ENCODE measurements at places on chromosomes 6 and 20. TPM values are rescaled to one million over a fixed set of nuclear protein-coding genes. Genes with fewer than 3 reads are reported as not detected.

DNA sequence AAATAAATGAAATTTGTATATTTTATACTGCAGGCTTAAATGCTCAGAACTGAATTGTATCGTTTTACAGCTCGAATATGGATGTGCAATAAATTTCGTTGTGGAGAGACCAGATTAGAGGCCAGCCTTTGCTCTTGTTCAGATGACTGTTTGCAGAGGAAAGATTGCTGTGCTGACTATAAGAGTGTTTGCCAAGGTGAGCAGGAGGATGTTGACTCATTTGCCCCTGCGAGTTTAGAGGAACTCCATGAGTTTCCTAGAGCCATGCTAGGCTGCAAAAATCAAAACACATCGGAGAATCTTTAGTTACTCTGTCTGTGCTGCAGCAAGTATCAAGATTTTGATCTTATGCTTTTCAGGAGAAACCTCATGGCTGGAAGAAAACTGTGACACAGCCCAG is 15.4 kb downstream of the ENPP3 start:
- H3K27ac ChIP-seq: no peak overlapping the region
- H3K4me3 ChIP-seq: no peak overlapping the region

GRCh38 chr6:26537160-26537845 is 863 bp upstream of the HMGN4 start:
- H3K4me3 ChIP-seq: peak overlapping the region; percentile 97
- peaks cover 16% of the 10 kb centered on the region for H3K4me1 ChIP-seq
- peak; percentile 90 for DNase-seq
- H3K27me3 ChIP-seq: no peaks in the 10 kb centered on the region
- H3K36me3 ChIP-seq: peaks cover 7% of the 10 kb centered on the region

GRCh38 chr6:87671555-87672029 is 30.4 kb downstream of the AKIRIN2 start:
- H3K36me3 ChIP-seq: peaks cover 27% of the 10 kb centered on the region
- no peak overlapping the region for H3K4me3 ChIP-seq
- H3K4me1 ChIP-seq: no peaks in the 10 kb centered on the region
- no peaks in the 10 kb centered on the region for H3K27me3 ChIP-seq
- DNase-seq: no peak

DNA sequence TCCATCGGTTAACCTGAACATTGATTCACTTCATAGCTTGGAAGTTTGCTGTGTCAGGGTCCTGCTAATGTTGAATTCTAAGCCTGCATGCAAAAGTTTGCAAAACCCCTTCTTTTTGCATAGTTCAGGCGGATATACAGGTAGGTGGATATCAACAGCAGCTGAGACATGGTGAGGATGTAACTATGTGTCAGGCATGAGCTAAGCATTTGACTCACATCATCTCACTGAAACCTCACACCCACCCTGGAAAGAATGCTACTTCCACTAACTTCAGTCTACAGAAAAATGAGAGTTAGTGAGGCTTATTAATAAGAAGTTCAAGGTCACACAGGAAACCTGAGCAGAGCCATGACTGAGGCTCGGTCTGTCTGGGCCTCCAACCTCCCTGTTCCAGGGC is 276.9 kb downstream of the BMP7 start:
- no peaks in the 10 kb centered on the region for H3K36me3 ChIP-seq
- no peaks in the 10 kb centered on the region for H3K27me3 ChIP-seq
- no peak overlapping the region for H3K27ac ChIP-seq
- no peaks in the 10 kb centered on the region for H3K4me1 ChIP-seq
- DNase-seq: no peak
- H3K4me3 ChIP-seq: no peak overlapping the region

DNA sequence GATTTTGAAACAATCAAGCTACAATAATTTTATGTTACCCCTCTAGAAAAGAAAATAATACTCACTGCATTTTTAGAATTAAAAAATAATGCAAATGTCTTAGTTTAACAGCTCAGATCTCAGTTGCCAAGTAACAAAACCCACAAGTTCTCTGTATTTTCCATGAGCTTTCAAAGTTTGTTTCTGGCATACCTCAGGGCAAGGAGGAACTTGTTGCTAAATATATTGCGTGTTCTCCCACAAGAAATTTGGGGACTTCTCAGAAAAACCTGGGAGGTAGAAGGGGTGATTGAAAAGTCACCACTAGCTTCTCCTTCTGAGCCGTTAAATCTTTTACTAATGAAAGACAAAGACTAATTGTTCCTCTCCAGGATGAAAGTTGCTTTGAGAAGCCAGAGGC is 236.8 kb upstream of the MARCKS start:
- H3K27me3 ChIP-seq: no peaks in the 10 kb centered on the region
- no peak overlapping the region for H3K27ac ChIP-seq
- no peaks in the 10 kb centered on the region for H3K36me3 ChIP-seq
- H3K4me3 ChIP-seq: no peak overlapping the region
- DNase-seq: no peak

- no peak for DNase-seq
- no peak overlapping the region for H3K4me3 ChIP-seq
- no peaks in the 10 kb centered on the region for H3K4me1 ChIP-seq
- H3K27me3 ChIP-seq: no peaks in the 10 kb centered on the region
Observed at GRCh38 chr6:85771925-85772430, 129.3 kb upstream of the SYNCRIP start.

DNA sequence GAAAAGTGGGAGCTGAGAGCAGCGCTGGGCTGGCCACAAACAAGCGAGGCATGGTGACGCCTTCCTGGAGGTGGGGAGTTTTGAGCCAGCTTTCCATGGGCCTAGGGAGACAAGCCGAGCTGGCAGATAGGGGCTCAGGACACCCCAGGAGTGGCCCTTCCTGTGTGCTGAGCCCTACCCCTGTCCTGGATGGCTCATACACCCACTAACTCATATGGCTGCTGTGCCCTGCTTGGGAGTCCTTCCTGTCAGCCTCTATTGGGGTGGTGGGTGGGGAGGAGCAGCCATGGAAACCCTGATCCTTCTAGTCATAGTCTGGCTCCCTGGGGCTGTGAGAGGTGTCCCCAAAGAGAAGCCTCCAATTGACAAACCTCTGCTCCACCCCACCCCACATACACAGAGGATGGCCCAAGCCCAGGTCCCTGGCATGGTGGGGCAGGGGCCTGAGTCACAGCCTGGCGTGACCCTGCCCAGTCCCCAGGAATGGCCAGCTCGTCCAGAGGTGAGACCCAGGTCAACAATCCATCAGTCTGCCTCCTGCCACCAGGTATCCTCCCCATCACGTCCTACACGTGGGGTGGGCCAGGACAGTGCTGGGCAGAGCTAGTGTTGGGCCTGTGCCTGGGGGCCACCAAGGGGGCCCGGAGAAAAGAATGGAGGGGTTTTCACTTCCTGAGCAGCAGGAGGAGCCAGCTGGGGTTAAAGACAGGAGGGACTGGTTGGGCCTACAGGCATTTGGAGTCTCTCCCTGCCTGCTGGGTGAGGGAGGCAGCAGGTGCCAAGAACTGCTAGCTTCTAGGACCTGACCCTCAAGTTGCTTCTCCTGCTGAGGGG is 52.2 kb downstream of the MRPL14 start:
- DNase-seq: no peak
- peaks cover 33% of the 10 kb centered on the region for H3K27me3 ChIP-seq
- H3K4me1 ChIP-seq: peaks cover 42% of the 10 kb centered on the region
- no peak overlapping the region for H3K27ac ChIP-seq
- no peak overlapping the region for H3K4me3 ChIP-seq
- H3K36me3 ChIP-seq: no peaks in the 10 kb centered on the region

- no peak overlapping the region for H3K4me3 ChIP-seq
- no peaks in the 10 kb centered on the region for H3K4me1 ChIP-seq
- DNase-seq: no peak
- H3K36me3 ChIP-seq: no peaks in the 10 kb centered on the region
Observed at GRCh38 chr20:38126146-38126921, 38.7 kb downstream of the TGM2 start.

DNA sequence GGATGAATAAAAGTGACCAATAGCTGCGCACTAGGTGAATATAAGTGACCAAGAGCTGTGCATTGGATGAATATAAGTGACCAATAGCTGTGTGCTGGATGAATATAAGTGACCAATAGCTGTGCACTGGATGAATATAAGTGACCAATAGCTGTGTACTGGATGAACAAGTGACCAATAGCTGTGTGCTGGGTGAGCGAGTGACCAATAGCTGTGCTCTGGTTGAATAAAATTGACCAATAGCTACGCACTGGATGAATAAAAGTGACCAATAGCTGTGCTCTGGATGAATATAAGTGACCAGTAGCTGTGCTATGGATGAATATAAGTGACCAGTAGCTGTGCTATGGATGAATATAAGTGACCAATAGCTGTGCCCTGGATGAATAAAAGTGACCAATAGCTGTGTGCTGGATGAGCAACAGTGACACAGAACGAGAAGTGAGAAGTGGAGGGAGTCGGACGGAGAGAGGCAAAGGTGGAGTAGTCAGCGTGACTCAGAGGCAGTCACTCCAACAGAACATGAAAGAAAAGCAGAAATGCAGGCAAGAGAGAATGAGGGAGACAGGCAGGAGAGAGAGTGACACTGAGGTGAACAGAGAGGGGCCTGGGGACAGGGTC is 38.5 kb downstream of the RBM38 start:
- H3K36me3 ChIP-seq: no peaks in the 10 kb centered on the region
- H3K4me1 ChIP-seq: peaks cover 50% of the 10 kb centered on the region
- no peak overlapping the region for H3K4me3 ChIP-seq
- no peaks in the 10 kb centered on the region for H3K27me3 ChIP-seq
- DNase-seq: no peak

DNA sequence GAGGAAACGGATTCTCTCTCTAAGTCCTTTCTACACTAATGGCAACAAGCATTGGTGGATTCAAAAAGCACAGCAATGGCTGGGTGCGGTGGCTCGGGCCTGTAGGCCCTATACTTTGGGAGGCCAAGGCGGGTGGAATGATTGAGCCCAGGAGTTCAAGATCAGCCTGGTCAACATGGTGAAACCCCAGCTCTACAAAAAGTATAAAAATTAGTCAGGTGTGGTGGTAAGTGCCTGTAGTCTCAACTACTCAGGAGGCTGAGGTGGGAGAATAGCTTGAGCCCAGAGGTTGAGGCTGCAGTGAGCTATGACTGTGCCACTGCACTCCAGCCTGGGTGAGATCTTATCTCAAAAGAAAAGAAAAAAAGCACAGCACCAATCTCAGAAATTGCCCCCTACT is 19.3 kb downstream of the PAQR8 start:
- no peak overlapping the region for H3K27ac ChIP-seq
- H3K36me3 ChIP-seq: no peaks in the 10 kb centered on the region

DNA sequence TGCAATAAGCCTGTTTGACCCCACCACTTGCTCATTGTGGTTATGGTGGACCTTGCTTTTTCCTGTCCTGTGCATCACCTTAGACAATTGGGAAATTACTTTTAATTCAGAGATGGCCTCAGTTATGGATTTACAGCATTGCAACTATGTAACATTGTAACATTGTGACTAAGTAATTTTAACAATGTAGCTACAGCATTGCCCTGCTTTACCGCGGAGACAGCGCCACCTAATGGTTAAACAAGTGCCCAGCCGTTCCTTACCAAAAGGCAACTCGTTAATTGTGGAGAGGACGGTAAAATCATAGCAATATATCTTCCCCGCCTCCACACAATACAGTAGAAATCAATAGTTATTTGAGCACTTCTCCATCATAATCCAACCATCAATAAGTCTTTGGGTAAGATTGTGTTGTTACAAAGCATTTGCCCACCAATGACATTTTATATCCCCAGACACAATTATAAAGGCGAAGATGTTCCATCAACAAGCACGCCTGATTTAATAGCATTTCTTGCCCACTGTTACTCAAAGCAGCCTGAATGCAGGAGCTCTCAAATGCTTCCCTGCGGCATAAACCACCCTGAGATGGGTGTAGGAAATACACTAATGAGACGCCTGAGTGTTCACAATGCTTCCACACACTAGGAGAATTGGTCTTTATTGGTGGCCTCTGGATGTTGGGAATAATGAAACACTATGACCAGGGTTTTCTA is 93.7 kb downstream of the PROKR2 start:
- no peaks in the 10 kb centered on the region for H3K36me3 ChIP-seq
- peak; percentile 57 for DNase-seq
- no peak overlapping the region for H3K27ac ChIP-seq
- no peak overlapping the region for H3K4me3 ChIP-seq
- no peaks in the 10 kb centered on the region for H3K4me1 ChIP-seq

- H3K36me3 ChIP-seq: no peaks in the 10 kb centered on the region
- no peak for DNase-seq
- H3K4me3 ChIP-seq: no peak overlapping the region
Observed at GRCh38 chr6:69865126-69865525, 1.2 kb upstream of the COL19A1 start.

The PROKR2 gene
- not detected for total RNA-seq

The VWA7 gene
- 0.76 TPM for total RNA-seq

The UBR2 gene
- 22.7 TPM for total RNA-seq

The ZSCAN23 gene
- 2.3 TPM for total RNA-seq

The EEF1A2 gene
- 0.19 TPM for total RNA-seq

The MAS1 gene
- total RNA-seq: under 0.01 TPM

The SIRPD gene
- 0.14 TPM for total RNA-seq

The GSTA3 gene
- not detected for total RNA-seq

All from thymus (tissue), 14 donors.